ENCODE measurements at places on chromosomes 7 and 10.

DNA sequence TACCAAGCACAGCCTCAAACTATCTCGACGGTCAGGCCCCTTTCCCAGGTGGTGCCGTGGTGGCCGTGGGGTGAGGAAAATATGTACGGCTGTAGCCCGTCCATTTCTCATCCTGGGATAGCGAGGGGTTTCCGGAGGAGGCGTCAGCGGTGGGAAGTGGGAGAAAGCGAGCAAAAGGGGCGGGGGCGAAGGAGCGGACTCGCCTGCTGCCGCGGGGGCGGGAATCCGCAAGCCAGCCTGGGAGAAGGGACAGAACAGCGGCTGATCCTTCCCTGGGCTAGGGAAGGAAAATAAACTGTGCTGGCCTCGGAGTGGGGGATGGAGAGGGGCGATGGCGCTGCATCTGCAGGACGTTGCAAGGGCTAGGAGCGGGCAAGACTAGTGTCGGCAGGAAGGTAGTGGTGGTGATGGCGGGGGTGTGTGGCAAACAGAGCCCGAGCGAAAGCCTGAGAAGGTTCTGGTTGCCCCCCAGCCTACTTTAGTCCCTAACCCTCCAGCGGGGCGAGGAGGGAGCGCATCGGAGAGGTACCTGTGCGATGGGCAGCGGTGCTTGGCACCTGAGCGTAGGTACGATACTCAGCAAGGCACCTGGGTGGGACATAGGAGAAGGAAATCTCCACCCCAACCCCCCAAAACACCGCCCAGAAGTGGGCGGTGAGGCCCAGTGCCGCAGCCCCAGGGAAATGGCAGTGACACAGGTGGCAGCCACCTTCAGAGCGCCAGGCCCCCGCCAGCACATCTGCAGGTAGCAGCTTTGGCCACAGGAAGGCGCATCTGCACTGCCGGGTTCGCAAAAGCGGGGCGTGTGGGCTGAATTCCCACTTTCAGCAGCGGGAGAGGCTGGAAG lies 49.9 kb upstream of the STEAP1B start:
- DNase-seq, result no peak

- no peak for DNase-seq
Observed at GRCh38 chr7:4245866-4246470, 436.1 kb upstream of the FOXK1 start.

GRCh38 chr7:158724658-158725505 lies 20.3 kb upstream of the NCAPG2 start:
- DNase-seq, result no peak

DNA sequence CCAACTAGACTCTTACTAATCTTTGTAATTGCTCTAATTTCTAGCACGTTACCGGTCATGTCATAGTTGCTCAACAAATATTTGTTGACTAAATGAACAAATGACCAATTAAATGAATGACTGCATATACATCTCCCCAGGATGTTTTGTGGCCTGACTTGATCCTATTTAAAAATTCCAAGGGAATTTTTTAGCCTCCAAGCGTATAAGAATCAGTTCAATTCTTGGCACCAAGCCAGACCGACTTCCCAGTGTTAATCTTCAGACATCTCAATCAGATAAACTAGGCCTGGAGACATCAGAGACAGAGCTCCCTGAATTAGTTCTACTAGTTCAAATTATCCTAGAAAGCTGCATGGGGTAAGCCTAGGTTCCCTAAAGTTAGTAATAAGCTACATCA lies 96.0 kb downstream of the GSAP start:
- no peak for DNase-seq

- no peak for DNase-seq
Observed at GRCh38 chr10:79430325-79430905, 15.0 kb downstream of the ZCCHC24 start.

- no peak for DNase-seq
Observed at GRCh38 chr7:18806177-18806576, 310.6 kb downstream of the HDAC9 start.

GRCh38 chr10:128130051-128130450 lies 3.8 kb upstream of the MKI67 start:
- no peak for DNase-seq

GRCh38 chr10:113135025-113135424 lies 185.0 kb downstream of the TCF7L2 start:
- no peak for DNase-seq

DNA sequence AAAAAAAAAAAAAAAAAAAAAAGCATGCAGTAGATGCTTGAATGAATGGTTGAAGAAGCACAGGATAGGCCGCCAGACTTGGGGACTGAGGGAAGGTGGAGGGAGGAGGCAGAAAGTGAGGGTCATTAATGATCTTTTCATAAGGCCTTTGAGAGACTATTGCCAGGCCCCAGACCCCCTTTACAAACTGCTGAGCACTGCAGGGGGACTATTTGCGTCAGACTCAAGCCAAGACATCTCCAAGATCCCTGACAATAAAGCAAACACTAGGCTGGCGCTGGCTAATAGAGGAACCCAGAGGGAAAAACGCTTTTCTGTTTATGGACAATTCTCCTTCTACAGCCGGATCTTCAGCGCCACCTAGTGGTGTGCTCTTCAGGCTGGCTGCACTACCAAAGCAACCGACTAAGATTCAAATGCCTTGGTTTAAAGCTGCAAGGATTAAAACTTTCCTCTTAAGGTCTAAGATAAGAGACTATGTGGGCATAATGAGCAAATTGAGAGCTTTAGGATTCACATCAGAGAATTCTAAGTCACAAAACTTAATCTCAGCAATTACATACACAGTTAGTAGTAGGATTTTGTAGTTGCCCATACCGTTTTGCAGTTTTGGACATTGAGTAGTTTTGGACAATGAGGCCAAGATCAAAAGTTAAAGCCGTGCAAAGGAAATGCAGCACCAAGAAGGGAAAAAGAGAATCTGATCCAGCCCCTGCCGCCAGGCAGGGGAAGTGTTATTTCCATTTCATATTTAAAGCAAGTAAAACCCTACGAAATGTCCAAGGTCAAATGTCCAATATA lies 17.9 kb upstream of the AGK start:
- DNase-seq, result peak; percentile 45

- DNase-seq, result peak; percentile 57
Observed at GRCh38 chr10:62437696-62438095, 63.5 kb downstream of the ZNF365 start.

DNA sequence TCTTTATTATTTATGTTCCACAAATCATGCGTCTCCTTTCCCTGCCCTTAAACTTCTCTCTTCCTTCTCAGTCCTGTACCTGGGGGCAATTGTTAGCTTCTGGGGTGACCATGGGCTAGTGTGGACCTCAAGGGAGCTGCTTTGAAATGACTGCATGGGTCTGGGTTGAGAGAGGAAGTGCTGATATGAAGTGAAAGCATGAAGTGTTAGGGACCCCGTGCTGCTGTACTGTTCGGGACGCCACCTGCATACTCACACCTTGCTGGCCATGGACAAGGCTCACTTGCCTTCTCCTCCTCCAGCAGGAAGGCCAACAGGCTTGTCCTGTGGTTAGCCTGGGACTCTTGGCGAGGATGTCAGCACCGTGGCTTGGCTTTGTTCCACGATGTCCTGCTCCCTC lies 56.7 kb downstream of the MTPN start:
- DNase-seq, result no peak

DNA sequence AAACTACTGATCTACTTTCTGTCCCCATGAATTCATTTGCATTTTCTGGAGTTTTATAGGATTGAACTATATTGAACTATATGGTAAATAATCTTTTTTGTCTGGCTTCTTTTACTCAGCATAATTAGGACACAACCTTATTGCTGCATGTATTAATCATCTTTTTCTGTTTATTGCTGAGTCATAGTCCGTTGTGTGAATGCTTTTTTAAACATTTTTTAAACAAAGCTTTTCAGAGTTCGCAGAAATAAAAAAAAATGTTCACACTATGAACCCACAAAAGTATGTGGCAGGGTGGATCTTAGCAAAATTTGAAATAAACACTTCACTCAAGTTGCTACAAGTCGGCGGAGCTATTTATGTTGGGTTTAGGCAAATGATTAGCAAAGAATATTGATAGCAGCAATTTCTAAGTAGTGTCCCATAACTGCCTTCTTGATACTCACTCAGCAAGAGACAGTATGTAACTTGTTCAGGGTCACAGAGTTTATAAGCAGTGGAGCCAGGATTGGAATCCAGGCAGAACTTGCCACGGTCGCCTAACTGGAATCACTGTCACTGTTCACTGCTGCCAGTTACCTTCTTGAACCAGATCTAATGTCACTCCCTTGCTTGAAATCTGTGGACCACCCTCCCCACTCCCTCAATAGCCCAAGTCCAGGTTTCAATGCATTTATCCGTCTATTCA lies 5.6 kb downstream of the CH25H start:
- DNase-seq, result no peak

GRCh38 chr7:37718585-37718984 lies 35.0 kb downstream of the GPR141 start:
- no peak for DNase-seq

- no peak for DNase-seq
Observed at GRCh38 chr10:132585732-132586722, 48.4 kb downstream of the INPP5A start.

DNA sequence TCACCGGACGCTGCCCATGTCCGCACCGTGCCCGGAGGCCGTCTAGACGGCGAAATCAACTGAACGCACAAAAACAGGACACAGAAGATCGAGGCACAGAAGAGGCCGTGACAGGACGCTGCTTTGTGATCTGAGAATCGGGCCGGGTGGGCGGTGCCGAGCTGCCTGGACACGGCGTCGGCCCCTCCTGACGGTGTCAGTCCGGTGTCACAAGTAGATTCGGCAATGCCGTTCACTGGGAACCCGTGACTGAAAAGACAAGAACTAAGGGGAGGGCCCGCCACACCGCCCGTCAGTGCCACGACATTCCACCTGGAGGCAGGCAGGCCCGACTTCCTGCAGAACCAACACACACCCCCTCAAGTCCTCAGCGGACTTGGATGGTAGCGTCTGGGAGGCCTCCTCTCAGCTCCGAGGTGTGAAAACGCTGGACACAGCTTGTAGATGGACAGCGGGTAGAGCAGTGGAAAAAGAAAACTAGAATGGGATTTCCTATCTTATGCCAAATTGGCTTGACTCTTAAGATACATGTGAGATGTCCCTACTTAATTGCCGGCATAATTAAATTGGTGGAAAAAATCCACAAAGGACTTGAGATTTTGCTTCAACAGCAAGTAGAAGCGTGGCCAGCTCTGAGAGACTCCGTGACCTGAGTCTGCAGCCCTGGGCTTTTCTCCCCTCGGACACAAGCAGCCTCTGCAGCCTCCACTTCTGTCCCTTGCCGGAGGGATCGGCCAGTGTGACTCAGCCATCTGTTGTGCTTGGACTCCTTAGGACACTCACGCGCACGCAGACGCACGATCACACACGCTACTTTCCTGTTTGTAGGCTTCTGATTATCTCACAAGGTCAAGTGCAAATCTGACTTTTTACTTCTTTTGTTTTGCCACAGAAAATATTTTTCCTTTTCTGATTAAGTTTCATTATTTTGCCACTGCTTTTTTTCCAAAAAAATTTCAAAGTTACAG lies 269.0 kb downstream of the DIP2C start:
- DNase-seq, result no peak

GRCh38 chr10:100008142-100008522 lies 1.6 kb downstream of the DNMBP start:
- no peak for DNase-seq

DNA sequence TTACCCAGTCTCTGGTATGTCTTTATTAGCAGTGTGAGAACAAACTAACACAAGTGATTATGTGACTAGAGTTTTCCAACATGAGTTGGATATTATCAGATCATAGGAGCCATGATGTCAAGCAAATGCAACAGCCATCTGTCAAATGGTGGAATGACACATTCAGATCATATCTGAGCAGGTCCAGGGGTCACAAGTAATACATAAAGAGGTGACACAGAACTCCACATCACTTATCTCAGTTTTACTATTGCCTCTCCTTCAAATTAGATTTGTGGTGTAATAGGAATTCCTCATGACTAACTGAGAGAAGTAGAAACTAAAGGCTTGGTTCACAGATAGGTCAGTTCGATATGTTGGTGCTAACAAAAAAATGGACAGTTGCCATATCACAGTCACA lies 12.2 kb upstream of the SAMD9L start:
- DNase-seq, result no peak

GRCh38 chr7:147721962-147722830 lies 868.4 kb upstream of the C7orf33 start:
- no peak for DNase-seq

DNA sequence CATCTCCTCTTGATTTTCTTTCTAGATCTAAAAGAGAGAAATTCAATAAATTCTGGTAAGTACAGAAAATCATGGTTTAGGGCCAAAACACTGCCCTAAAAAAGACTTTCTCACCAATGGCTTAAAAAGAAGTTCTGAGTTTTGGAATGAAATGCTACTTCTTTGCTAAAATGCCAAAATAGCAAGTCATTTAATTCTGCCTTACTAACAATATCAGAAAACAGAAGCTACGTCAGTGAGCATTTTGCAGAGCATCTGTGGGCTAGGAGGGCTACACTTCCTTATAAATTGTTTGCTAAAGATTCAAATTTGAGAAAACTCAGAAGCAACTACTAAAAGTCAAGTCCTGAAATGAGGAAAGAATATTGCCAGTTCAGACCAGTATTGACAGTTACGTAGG lies 560.8 kb upstream of the CELF2 start:
- DNase-seq, result no peak

DNA sequence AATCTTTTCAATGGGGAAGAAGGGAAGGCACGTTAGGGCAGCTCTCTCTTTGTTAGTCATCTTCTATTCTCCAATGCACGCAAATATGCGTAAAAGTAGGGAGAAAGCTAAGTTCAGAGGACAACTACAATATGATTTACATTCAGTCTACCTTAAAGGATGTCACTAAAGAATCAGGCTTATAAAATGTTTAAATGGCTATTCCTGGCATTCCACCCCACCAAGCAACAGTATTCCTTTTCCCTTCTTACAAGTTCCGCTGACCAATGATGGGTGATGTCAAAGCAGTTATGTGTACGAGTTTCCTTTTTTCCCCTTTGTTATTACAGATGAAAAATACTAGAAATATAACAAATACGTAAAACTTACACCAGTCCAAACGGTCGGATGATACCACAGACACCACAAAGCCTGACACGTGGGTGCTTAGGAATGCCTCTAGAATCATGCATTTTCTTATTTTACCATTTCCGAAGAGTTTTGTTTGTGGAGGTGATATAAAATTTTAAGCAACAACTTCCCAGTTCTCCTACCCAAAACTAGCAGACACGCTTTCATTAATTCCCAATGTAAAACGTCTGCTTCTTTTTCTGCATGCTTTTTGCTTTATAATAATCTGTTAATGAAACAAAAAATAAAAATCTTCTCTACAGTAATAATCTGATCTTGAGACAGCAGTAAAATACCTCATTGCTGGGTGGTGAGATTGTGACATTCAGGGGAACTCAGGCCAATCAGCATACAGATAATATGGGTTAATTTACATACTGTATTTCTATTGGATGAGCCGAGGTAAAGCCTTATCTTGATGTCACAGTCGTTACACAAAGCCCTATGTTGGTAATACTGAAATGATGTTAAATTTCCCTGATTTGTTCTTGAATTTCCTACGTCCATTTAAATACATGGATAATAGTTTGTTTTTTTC lies 708 bp upstream of the GPR85 start:
- no peak for DNase-seq

- no peak for DNase-seq
Observed at GRCh38 chr7:1952781-1953180, 280.0 kb downstream of the MAD1L1 start.

All from CD4-positive, alpha-beta T cell treated with Interleukin-6 at 100 ng/mL for 8 hours (primary cell).